ENCODE measurements at places on chromosomes 11 and 22.

- no peak for DNase-seq
These were observed 79.4 kb downstream of the MPPED1 start for GRCh38 chr22:43491177-43491576.

- no peak for DNase-seq
These were observed 186.6 kb downstream of the MAML2 start for GRCh38 chr11:96156379-96156722.

DNA sequence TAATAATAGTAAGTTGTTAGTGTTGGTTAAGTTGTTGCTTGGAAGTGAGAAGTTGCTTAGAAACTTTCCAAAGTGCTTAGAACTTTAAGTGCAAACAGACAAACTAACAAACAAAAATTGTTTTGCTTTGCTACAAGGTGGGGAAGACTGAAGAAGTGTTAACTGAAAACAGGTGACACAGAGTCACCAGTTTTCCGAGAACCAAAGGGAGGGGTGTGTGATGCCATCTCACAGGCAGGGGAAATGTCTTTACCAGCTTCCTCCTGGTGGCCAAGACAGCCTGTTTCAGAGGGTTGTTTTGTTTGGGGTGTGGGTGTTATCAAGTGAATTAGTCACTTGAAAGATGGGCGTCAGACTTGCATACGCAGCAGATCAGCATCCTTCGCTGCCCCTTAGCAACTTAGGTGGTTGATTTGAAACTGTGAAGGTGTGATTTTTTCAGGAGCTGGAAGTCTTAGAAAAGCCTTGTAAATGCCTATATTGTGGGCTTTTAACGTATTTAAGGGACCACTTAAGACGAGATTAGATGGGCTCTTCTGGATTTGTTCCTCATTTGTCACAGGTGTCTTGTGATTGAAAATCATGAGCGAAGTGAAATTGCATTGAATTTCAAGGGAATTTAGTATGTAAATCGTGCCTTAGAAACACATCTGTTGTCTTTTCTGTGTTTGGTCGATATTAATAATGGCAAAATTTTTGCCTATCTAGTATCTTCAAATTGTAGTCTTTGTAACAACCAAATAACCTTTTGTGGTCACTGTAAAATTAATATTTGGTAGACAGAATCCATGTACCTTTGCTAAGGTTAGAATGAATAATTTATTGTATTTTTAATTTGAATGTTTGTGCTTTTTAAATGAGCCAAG is 2.7 kb downstream of the NEAT1 start:
- DNase-seq: peak; percentile 72

GRCh38 chr11:102393272-102393730 is 46.3 kb downstream of the BIRC2 start:
- no peak for DNase-seq

GRCh38 chr22:23751441-23751996 is 607 bp upstream of the ZNF70 start:
- no peak for DNase-seq

- no peak for DNase-seq
These were observed 19.6 kb downstream of the NAT10 start for GRCh38 chr11:34124885-34125668.

DNA sequence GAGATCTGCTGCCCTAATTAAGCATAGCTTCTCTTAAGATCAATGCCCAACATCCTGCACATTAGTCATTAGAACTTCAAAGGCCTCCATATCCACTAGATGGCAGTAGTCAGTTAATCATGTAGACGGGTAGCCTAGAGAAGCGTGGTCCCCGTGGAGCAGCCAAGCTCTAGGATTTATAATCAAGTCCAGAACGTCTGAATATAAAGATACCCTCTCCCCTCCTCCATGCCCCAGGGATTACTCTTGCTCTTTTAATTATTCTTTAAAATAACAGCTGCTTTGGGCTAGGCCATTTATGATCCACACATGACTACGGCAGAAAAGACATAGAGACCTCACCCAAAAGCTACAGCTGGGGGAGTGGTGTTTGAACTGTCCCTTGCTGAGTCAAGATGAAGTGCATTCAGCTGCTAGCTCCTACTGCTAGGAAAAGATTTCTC is 327.6 kb upstream of the PLET1 start:
- peak; percentile 17 for DNase-seq

- no peak for DNase-seq
These were observed 7.3 kb downstream of the TRIM34 start for GRCh38 chr11:5631969-5632635.

GRCh38 chr22:43600265-43600664 is 188.5 kb downstream of the MPPED1 start:
- no peak for DNase-seq

- no peak for DNase-seq
These were observed 1.4 kb downstream of the LMNTD2 start for GRCh38 chr11:559020-559620.

DNA sequence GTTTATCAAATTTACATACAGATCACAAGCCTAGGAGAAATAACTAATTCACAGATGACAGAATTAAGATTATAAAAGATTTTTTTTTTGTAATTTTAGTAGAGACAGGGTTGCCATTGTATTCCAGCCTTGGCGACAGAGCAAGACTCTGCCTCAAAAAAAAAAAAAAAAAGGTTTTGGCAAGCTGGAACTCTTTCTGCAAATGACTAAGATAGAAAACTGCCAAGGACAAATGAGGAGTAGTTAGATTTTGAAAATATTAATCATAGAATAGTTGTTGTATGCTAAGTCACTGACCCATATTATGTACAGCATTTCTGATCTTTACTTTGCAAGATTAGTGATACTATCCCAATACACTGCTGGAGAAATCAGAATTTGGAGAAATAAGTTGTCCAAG is 99.2 kb downstream of the C11orf65 start:
- DNase-seq: no peak

- DNase-seq: no peak
These were observed 152.4 kb downstream of the NTM start for GRCh38 chr11:131522851-131523250.

GRCh38 chr11:69874178-69874983 is 55.2 kb upstream of the FGF3 start:
- no peak for DNase-seq

GRCh38 chr11:19790831-19791552 is 78.4 kb downstream of the NAV2 start:
- DNase-seq: no peak

DNA sequence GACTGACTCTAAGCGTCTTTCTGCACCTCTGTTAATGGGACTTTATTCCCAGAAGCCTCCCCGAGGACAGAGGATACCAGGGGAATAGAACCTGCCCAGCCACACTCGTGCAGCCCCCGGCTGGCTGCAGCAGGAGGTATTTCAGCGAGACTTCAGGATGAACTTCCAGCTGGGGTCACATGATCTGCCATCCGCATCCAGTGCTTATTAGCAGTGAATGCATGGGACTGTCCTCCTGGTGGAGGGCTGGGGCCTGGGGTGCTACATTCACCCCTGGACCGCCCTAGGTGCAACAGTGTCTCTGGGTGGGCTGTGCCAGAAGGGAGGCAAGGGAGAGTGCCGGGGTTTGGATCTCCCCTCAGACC is 1.6 kb downstream of the DUSP8 start:
- no peak for DNase-seq

GRCh38 chr22:36966851-36967540 is 52.3 kb downstream of the TST start:
- DNase-seq: no peak

GRCh38 chr11:41074318-41074717 is 385.1 kb downstream of the LRRC4C start:
- no peak for DNase-seq

- DNase-seq: no peak
These were observed 15.1 kb upstream of the CD3E start for GRCh38 chr11:118289401-118289800.

GRCh38 chr22:48279461-48279756 is 1517.0 kb downstream of the TBC1D22A start:
- no peak for DNase-seq

DNA sequence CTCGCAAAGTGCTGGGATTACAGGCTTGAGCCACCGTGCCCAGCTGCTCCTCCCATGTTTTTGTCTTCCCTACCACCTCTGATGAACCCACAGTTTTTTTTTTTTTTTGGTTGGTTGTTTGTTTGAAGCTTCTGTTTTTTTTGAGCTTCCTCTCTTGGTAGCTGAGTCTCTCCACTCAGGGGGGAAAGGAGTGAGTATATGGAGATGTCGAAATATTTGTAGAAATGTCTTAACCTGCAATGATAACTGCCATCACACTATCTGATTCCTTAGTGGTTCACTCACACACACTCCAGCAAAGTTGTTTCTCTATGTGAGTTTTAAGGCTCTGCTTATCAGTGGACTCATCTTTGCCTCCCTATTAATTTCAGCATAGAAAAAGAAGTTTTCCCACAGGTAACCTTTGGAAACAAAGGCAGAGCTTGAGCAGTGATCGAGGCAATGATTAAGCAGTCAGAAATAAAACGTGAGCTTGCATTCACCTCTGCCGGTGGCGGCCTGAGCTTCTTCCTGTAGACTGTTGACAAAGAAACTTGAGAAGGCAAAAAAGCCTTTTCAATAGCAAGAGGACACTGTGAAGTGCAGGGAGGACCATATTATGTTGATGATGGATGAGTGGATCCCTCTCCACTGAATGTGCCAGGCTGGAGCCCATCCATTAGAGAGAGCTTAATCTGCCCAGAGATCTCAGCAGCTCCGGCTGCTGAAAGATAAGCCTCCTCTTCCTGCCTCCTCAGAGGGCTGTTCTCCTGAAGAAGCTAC is 29.0 kb upstream of the RASSF10 start:
- no peak for DNase-seq

DNA sequence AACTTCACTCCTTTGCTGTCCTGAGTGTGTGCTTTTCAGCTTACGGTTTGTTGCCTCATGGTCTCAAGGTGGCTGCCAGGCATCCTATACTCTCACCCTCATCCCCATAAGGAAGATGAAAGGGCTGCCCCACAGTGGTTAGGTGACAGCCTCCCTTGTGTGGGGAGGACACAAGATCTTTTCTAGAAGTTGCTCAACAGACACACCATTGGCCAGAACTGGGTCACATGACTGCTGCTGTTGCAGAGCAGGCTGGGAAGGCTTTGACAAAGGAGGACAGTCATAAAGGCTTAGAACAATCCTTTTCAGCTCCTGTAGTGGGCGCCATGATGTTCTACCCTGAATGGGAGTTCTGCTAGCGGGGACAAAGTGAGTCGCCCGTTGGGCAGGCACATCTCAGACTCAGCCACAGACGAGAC is 69.7 kb upstream of the RASD2 start:
- DNase-seq: no peak

DNA sequence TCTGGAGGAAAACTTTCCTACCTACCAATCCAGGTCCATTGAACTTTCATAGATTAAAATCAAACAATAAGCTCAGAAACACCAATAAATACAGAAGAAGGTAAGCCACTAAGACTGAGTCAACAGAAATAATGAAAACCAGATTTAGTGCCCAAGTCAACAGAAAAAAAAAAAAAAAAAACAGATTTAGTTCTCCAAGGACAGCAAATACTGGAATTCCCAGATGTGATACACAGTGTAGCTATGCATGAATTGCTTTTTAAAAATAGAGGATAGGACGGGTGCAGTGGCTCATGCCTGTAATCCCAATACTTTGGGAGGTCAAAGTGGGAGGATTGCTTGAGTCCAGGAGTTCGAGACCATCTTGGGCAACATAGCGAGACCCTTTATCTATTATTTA is 15.7 kb downstream of the DMC1 start:
- no peak for DNase-seq

DNA sequence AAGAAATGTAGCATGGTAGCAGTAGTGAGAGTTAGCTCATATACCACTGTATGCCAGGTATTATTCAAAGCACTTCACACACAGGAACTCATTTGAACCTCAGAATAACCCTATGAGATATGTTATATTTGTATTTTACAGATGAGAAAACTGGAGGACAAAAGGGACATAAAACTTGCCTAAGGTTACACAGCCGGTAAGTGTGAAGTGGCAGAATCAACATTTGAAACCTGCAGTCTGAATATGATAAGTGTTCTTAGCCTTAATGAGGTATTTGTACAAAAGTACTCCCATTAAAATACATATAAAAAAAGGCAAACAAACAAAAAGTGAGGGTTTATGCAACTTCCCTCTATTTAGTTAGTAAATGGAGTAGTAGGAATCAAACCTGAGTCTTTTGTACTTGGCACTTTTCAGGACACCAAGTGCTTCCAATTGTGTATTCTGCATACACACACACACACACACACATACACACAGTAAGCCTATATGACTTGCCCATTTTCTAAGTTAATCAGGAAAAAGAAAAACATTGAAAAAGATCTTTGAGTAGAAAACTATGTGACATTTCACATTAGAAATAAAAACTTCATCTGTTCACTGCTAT is 223.9 kb upstream of the FOLH1 start:
- no peak for DNase-seq

DNA sequence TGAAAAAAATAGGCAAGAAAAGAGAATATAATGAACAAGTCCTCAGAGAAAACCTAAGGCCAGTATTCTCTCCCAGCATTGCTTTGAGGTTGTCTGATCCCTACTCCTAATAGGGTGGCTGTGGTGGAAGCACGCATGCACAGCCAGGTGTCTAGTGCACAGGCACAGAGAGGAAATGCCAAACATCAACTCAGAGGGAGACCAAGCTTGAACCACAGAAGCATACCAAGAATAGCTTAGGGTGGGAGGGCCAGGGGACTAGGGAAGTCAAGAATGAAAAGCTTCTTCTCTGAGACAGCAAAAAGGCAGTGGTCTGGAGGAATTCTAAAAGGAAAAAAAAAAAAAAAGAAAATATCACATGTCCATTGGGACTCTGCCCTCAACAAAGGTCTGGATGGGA is 244.1 kb upstream of the API5 start:
- no peak for DNase-seq

- DNase-seq: no peak
These were observed 3.3 kb downstream of the RAB38 start for GRCh38 chr11:88171982-88172381.

DNA sequence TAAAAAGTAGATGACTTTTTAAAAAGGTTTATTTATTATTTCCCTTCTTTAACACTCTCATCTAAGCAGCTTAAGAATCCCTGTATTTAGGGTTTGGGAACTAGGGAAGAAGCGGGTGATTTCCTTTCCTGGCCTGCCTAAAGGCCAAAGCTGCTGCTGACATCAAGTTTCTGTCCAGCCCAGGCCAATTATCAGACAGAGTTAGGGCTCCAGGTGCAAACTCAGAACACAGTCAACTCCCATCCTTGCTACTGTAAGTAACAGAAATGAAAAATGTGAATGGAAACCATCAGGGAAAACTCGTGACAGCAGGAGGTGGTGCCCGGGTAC is 108.9 kb downstream of the CCDC81 start:
- DNase-seq: no peak

- DNase-seq: no peak
These were observed 143.8 kb upstream of the NECTIN1 start for GRCh38 chr11:119872611-119873310.

DNA sequence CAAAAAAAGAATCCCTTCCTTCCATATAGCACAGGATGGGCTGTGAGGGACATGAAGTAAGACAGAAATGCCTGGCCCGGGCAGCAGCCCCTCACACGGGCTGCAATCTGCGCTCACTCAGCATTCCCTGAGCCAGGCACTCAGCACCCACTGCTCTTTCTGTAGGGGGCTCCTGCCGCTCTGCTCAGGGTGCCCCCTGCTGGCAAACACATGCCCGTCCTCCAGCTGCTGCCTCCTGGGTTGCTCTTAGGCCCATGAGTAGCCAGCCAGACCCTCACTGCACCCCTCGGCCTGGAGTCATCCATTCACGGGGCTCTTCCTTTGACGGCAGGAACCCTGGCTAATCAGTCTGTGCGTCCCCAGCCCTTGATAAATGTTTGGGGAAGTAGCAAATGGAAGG is 6.9 kb downstream of the MCAT start:
- DNase-seq: no peak

- DNase-seq: no peak
These were observed 27.2 kb downstream of the OR52B2 start for GRCh38 chr11:6142936-6143335.

Measured in stimulated activated CD4-positive, alpha-beta T cell treated with anti-CD3 and anti-CD28 coated beads, Interleukin-12 subunit alpha, Interleukin-12 subunit beta, amount 100 ng/mL, for 24 hours (primary cell).